ENCODE measurements at places on chromosomes 5 and 9.
A peak's percentile ranks its signal among the peaks of the same experiment; 100 is the strongest.

DNA sequence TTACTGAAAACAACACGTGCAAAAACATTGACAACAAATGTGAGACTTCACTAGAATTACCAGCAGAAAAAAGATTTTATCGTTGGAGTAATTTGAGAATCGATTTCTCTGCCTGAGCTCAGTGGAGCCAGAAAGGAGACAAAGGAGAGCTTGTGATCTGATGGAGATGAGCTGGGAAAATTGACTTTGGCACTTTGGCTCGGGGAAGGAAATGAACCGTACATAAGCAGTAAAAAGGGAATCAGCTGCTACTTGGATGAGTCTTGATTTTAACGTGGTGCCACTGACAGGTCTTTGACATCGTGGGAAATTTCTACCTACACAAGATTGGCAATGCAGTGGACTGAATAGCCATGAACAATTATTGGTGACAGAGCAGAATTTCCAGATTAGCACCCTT, 244.7 kb upstream of the RPS23 start:
- DNase-seq, result no peak

GRCh38 chr5:39109606-39110005, 35.4 kb upstream of the RICTOR start:
- no peak for DNase-seq

GRCh38 chr9:128325629-128326028, 3.0 kb downstream of the COQ4 start:
- DNase-seq, result no peak

DNA sequence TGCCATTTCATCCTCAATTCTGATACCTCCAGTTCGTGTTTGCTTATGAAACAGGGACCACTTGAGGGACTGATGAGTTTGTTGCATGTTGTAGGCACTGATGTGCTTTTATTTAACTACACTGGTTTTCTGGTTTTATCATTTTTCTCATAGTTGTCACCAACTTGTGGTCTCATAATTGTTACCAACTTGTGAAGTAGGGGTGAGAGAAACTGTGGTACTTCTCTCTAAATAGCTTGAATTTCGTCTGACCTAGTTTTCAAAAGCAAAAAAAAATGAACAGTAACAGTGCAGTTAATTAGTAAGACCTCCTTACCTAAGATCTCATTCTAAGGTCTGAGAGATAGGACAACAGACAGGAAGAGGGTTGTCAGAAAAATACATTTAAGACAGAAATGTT, 78.0 kb downstream of the ANXA2R start:
- no peak for DNase-seq

DNA sequence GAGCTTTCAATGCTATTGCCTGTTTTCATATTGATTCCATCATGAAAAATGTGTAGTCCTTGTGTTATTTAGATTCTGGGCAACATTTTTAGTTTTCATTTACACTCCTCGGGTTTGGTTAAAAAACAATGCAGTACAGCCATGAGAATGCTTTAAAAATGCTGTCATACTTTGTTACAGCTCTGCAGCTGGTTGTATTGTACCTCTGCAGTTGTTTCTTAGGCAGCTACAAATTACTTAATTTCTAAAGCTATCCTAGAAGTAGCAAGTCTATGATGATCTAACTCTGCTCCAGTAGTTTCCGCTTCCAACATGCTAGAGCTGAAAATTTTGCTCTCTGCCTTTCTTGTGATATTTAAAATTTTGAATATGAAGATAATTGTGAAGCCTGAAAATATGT, 20.2 kb downstream of the SNX18 start:
- no peak for DNase-seq

- no peak for DNase-seq
Observed at GRCh38 chr5:74622122-74622521, 18.4 kb downstream of the ENC1 start.

GRCh38 chr9:84600739-84601138, 68.8 kb upstream of the NTRK2 start:
- no peak for DNase-seq

DNA sequence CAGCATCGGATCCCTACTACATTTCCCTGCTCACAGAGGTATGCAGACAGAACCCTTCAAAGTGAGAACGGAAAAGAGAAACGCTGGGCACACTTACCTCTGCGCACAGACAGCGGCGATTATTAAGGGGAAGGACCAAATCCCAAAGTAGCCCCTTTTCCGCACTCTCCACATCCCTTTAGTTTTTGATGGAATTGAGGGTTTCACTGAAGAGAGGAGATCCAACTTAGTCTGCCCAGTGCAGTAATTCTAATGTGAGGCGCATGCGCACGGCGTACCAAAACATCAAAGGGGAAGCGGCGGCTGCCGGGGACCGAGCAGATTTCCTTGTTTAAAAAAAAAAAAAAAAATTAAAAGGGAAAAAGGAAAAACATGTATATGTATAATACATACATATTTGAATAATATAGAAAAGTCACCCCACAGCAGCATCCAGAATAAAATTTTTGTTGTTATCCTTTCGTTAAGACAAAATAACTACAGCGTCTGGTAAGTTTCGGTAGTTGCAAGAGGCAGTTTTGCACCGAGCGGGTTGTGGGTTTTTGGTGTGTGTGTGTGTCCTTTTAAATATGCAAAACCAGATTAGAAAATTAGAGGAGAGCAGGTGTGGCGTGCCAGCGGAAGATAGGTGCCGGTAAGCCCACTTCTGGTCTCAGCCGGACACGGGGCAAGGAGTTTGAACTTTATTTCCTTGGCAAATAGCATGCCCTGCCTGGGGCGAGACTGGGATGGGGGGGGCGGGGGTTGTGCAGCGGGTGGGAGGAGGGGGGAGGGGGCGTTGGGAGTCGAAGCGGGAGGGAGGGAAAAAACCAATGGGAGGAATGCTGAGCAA, at the start of gene GABRB2:
Gene GABRB2, minus strand, starts transcription at position 256 of the 832 bp plus-strand sequence. Its CDS starts 82 bp downstream, at position 174.
- no peak for DNase-seq

- no peak for DNase-seq
Observed at GRCh38 chr5:158725297-158725851, 374.3 kb downstream of the EBF1 start.

DNA sequence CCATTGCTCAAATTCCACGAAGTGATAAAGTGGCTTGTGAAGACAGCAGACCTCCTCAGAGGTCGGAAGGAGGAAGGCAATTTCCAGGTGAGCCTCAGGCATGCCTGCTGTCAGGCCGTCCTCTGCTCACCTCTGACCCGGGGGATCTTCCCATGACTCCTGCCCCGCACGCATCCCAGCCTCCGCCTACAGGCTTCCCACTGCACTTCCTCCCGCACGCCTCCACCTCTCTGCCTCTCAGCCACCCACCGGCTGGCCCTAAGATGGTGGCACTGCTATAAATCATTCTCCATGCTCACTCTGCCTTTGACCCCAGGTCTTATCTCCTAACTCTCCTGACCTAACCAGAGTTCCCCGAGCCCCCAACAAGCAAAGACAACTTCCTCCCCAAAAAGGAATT, 49.4 kb upstream of the DNAH5 start:
- DNase-seq, result no peak

- DNase-seq, result no peak
Observed at GRCh38 chr9:129007035-129007765, 20.9 kb downstream of the SH3GLB2 start.

GRCh38 chr5:120124961-120125360, 339.1 kb upstream of the PRR16 start:
- no peak for DNase-seq

- DNase-seq, result no peak
Observed at GRCh38 chr5:116358911-116359418, 215.7 kb downstream of the SEMA6A start.

- no peak for DNase-seq
Observed at GRCh38 chr5:2136728-2137333, 254.1 kb upstream of the IRX4 start.

DNA sequence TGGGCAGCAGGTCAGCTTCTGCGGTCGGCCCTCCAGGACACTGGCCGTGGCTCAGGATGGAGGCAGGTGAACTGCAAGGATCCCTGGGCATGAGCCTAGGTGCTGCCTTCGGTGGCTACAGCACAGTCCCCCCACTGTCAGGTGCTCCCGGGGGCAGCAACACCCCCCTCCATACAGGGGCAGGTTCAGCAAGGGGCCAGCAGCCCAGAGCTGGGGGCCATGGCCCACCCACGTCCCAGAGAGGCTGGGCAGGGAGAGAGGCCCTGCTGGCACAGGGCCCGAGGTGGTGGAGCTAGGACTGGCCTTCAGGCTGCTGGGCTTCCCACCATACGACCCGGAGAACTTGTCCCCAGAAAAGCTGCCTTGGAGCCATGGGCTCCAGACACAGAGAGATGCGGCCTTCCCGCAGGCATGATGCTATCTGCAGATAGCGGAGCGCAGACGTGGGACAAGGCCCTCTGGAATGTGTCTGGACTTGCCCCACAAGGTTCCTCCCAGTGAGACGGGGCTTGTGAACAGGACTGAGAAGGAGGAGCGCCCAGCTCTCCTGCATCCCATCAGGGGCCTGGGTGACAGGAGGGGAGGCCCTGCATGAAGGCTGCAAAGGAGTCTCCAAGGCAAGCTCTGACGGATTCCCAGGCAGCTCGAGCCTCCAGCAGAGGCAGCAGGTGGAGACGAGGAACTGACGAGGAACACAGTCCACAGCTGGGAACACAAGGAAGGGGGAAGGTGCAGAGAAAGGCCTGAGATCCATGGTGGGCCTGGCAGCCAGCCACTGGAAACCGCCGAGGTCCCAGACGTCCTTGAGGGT, 111.1 kb downstream of the VAV2 start:
- no peak for DNase-seq

DNA sequence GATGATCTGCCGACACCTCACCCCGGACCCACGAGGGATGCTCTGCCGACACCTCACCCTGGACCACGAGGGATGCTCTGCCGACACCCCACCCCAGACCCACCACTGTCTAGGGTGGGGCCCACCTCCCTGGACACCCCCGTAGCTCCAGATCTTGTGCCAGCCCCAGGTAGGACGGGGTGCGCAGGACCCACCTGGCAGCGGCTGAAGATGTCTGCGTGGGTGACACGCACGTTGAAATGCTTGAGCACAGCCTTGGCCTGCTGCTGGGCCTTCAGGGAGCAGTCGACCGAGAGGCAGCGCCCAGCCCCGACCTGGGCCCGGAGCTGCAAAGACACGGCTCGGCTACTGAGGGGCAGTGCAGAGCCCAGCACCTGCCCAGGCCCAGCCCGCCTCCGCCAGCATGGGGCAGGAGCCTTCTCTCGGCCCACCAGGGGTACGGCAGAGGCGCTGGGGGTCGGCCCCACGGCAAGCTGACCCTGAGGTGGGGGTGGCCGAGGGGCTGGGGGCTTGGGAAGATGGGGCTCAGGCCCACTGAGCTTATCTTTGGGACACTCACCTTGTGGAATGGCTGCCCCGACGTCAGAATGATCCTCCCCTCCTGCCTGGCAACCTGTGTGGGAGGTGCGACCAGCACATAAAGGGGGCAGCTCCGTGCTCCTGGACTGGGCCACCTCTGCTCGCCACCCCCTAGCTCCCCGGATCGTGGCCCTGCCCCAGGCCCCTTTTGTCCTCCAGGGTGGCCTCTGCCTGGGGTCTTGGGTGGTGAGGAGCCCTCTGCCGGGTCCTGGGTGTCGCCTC, 21.7 kb upstream of the NRARP start:
- DNase-seq, result no peak

- DNase-seq, result no peak
Observed at GRCh38 chr9:76573905-76574760, 115.2 kb downstream of the GCNT1 start.

DNA sequence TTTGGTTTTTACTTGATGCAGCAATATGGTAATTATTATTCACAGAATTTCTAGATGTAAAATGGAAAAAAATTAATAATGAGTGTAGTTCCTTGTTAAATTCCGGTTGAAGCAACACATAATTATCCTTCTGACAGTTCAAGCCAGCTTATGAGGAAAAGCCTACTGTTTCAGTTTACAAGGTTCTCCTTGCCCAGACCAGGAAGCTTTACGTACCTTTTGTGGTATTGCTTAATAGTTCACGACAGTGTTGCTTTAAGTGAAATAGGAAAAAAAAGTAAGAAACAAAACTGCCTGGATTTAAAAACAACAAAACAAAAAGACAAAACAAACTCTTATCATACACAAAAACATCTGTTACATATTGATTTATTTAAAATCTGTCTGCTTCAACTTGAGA, 547.3 kb upstream of the C9orf72 start:
- DNase-seq, result no peak

- no peak for DNase-seq
Observed at GRCh38 chr5:8057769-8058168, 188.8 kb downstream of the MTRR start.

DNA sequence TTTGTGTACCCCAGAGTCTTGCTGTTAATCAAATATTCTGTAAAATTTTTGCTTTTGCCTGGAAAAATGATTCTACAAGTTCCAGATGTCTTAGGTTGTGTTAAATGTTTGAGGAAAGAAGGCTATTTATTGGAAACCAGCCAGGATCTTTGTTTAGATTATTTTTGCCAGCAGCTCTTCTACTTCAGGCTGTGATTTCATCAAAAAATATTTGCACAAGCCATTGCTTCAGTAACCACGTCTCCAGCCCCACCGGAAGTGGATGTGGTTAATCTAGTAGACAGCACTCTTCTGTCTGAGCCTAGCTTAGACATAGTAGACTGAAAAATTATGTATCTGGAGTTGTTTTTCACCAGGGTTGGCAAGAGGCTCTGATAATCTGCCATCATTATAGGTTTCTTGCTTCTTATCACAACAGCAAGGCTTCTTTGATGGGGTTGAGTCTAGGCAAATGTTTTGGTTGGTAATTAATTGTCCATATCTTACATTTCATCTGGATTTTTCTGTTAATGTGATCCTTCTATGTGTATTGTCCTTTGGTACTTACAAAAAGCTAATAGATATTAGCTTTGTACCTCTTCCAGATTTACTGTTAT, 17.1 kb downstream of the KCTD16 start:
- DNase-seq, result peak; percentile 15

DNA sequence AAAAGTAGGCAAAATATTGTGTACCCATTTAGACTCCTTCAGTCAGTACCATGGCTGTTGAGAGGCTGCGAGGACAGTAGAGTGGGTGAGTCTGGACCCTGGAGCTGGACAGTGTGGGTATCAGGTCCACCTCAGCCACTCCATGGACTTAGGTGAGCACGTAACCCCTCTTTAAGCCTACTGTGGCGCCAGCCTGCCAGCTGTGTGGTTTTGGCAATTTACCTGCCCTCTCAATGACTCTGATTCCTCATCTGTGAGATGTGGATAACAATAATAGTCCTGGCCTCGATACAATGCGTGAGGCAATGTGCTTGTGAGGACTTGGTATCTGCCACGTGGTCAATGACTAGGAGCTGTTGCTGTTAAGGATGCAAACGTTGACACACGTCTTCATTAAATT, 17.9 kb downstream of the SLC1A3 start:
- no peak for DNase-seq

- no peak for DNase-seq
Observed at GRCh38 chr5:174799121-174799520, 74.7 kb downstream of the MSX2 start.

GRCh38 chr9:100204796-100205195, 105.8 kb downstream of the INVS start:
- no peak for DNase-seq
